ENCODE measurements at places on chromosomes 7 and 10.
A peak's percentile ranks its signal among the peaks of the same experiment; 100 is the strongest.

- no peak for DNase-seq
Measured at GRCh38 chr10:99631496-99631895, 11.3 kb upstream of the SLC25A28 start.

DNA sequence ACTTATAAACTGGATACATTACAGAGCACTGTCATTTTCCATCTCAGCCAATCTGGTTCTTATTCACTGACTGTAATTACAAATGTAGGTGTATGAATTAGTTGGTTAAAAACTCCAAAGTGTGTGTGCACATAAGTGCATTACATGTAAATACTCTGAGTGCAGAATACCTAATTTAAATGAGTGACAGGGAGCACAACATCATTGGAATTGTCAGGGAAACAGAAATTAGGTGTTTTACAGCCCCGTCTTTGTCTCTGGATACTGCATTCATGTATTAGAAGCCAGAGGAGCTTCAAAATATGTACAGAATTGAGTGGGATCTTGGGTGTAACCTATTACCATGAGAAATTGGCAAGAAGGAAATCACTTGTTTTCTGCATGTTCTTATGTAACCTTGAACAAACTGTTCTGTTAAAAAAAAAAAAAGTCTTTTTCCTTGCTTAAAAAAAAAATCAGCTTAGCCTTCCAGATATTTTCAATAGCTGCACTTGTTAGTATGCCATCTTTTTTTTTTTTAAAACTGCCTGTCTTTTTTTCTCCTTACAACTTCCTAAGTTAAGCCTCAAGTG is 31.1 kb downstream of the CELF2 start:
- DNase-seq: no peak

DNA sequence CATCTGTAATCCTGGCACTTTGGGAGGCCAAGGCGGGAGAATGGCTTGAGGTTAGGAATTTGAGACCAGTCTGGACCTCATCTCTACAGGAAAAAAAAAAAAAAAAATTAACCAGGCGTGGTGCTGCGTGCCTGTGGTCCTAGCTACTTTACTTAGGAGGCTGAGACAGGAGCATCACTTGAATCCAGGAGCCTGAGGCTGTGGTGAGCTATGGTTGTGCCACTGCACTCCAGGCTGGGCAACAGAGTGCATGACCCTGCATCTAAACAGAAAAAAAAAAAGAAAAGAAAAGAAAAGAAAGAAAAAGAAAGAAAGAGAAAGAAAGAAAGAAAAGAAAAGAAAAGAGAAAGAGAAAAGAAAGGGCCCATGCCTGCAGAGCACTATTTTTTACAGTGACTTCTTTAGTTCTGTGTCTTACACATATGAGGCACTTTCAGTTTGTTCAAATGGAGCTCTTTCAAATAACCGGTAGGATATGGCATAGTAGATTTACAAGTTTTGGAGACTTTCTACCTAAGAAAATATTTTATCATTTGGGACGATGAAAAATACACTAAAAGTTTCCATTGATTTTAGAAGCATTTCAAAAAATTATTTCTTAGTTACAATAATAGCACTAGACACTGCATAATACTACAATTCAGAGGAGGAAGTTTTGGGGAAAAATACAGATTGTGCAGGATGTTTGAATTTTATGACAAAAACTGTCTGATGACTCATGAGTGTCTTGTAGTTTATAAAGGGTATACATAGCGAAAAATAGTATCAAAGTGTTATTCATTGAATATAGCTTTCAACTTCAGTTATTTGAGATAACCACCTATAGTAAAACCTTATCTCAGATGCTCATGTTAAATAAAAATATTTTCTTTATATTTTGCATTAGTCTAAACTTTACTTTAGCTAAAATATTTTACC is 75.9 kb downstream of the MDFIC start:
- no peak for DNase-seq

DNA sequence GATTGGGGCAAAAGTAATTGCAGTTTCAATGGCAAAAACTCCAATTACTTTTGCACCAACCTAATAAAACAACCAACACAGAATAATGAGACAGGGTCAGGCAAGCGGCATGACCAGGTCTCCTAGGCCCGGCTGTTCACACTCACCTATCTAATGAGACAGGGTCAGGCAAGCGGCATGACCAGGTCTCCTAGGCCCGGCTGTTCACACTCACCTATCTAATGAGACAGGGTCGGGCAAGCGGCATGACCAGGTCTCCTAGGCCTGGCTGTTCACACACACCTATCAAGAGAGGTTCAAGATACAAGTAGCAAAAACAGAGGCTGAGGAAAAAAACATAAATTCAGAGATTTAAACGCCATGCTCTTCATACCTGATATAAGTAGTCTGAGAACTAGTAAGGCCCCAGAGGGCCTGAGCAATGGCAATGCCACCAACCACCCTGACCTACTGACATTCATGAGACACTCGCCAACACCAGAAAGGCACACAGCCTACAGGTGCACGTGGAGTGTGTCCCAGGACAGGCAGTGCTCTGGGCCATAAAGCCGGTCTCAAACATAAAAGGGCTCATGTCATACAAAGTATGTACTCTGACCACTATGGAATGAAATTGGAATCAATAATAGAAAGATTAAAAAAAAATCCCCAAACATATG is 40.6 kb upstream of the NCAPG2 start:
- DNase-seq: no peak

GRCh38 chr10:86953747-86954680 is 3.4 kb downstream of the MMRN2 start:
- no peak for DNase-seq

GRCh38 chr7:143437578-143437977 is 5.7 kb upstream of the TAS2R60 start:
- no peak for DNase-seq

DNA sequence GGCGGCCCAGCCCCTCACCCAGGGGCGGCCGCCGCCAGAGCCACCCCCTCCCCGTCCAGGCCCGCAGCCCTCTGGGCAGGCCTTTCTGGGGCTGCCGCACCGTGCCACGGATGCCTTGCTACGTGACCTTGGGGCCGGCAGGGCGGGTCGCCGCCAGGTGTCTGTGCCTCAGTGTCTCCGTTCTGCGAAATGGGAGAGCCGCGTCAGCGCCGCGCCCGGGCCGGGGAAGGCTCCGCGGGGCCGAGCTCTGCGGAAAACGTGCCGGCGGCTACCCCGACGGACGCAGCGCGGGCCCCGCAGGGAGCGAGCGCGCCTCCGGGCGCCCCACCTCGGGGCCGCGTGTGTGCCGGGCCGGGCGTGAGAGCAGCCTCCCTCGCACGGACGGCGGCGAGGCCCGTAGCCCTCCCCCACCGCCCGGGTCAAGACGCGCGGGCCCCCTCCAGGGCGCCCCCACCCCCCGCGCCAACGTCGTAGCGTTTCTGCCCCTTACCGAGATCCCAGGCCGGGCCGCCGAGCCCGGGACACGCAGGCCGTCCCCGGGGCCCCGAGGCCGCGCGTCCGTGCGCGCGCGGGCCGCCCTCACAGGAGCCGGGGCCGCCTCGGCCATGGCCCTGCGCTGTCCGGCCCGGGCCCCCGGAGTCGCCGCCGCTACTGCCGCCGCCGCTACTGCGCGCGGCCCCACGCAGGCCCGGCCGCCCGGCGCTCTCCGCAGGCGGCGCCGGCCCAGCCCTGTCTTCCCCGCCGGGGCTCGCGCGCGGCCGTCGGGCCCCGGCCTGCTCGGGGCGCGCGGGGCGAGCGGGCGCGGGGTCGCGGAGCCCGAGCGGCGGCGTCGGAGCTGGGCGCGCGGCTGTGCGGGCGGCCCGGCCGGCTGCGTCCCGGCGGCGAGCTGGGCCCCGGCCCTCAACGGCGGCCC is 1.1 kb downstream of the ZNF777 start:
- DNase-seq: no peak

DNA sequence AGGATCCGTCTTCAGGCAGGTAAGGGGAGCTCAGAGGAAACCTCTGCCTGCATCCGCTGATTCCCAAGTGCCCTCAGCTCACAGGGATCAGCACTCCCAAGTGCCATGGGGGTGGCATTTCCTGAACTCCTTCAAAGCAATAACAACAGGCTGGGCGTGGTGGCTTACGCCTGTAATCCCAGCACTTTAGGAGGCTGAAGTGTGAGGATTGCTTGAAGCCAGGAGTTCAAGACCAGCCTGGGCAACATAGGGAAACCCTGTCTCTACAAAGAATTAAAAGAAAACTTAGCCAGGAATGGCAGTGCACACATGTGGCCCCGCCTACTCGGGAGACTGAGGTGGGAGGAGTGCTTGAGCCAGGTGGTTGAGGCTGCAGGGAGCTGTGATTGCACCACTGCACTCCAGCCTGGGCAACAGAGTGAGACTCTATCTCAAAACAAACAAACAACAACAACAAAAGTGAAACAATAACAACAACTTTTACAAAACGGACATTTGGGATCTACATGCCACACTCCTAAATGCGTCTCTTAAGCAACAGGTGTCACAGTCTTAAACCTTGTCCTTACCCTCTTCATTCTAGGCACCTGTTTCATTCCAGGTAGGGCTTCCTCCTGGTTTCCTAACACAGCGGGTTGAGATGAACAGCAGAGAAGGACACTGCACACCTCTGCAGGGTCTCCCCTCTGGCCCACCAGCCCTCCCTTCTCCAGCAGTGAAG is 73.8 kb downstream of the PAXIP1 start:
- no peak for DNase-seq

DNA sequence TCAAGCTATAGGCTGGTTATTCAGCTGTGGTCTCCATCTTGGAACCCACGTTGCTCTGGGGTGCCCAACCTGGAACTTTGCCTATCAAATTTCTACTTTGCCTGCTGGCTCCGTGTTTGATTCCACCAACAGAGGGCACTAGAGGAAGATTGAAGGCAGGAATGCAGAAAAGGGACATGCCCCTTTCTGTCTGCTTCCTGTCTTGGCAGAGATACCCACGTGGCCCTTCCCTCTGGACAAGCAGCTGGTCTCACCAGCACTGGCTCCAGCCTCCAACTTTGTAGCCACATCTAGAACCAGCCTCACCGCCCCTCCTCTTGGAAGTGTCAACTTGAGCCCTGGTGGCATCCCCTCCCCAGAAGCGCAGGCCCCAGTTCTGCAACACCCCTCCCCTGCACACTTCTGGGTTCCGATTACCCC is 52.1 kb upstream of the ZNF438 start:
- peak; percentile 76 for DNase-seq

Measured in NAMALWA (cell line).